Liver (tissue), 10 donors: ENCODE measurements at places on chromosomes 11 and 22.
A peak's percentile ranks its signal among the peaks of the same experiment; 100 is the strongest.

DNA sequence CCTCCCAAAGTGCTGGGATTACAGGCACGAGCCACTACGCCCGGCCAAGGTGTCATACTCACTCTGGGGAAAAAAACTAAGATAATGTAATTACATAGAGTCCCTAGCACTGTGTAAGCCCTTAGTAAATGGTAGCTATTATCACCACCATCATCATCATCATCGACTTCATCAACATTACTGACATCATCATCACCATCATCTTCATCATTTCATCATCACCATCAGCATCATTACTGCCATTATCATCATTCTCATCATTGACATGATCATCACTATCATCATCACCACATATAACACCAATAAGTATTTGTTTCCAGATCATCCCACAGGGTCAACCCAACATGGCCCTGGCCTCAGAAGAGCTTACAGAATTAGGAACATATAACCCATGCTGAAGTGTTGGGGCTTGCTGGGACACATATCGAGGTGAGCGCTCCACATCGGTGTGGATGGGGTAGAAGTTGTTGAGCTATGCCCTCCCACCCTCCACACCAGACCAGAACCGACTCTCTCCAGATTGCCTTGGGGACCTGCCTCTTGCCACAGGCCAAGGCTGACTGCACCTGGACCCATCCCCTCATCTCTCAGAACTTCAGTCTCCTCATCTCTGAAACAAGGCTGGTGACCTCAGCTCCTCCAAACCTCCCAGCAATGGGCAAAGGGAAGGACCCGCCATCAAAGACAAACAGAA lies 14.7 kb upstream of the CD5 start:
- no peak for DNase-seq

- no peak for DNase-seq
Observed at GRCh38 chr11:78935398-78936068, 360.9 kb upstream of the NARS2 start.

DNA sequence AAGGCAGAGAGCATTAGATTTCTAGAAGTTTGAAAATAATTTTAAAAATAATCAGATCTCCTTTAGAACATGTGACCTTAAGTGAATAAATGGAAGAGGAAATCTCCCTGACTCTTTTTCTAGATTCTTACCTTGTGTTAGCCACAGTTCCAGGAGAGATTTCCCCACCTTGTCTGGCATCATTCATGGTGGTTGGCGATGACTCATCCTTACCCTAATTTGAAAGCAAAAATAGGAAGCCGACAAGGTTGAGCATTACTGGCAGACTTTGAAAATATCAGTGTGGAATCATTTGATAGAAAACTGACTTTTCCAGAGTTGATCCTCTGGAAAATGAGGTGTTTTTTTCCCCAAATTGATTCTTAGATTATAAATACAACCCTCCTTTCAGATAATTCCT lies 48.1 kb downstream of the CNTN5 start:
- DNase-seq, result no peak

DNA sequence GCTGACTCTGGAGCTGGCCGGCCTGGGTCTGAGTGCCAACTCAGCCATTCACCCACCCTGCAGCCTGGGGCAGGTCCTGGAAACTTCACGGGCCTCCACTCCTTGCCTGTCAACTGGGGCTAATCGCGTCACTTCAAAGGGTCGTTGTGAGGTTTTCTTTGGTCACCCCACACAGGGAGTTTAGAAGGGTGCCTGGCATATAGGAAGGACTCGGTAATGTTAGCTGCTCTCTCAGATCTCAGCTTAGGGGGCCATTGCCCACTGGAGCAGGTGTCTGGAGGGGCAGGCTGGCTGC lies 7.3 kb downstream of the INCENP start:
- no peak for DNase-seq

- DNase-seq, result peak; percentile 46
Observed at GRCh38 chr11:71252770-71253730, 673 bp upstream of the SHANK2 start.

GRCh38 chr11:62233730-62234129 lies 8.3 kb upstream of the SCGB1D2 start:
- DNase-seq, result no peak
